D341Med (cell line): ENCODE measurements at places on chromosomes 6 and 20.

DNA sequence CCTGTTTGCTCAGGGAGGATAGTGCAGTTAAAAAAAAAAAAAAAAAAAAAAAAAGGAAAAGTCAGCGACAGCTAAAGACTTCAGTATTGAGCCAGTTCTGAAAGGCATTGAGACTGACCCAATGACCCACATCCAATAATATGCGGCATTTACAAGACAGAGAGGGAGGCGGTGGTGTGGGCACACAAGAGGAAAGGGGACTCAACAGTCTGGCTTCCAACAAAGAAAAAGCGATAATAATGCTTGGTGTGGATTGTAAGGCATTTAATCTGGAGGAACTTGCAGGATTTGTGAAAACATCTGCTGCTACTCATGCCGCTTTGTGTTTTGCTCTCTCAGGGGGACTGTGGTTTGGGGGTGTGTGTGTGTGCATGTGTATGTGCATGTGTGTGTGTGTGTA, 784.3 kb upstream of the CHD6 start:
- DNase-seq = peak; percentile 38

DNA sequence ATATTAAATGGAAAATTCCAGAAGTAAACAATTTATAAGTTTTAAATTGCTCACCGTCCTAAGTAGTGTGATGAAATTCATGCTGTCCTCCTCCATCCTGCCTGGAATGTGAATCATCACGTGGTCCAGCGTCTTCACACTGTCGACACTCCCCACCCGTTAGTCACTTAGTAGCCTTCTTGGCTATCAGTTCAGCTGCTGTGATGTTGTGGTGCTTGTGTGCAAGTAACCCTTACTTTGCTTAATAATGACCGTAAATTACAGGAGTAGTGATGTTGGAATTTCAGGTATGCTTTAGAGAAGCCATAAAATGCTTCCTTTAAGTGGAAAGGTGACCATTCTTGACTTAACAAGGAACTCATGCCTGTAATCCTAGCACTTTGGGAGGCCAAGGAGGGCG, 25.2 kb downstream of the RIOK1 start:
- DNase-seq = no peak

DNA sequence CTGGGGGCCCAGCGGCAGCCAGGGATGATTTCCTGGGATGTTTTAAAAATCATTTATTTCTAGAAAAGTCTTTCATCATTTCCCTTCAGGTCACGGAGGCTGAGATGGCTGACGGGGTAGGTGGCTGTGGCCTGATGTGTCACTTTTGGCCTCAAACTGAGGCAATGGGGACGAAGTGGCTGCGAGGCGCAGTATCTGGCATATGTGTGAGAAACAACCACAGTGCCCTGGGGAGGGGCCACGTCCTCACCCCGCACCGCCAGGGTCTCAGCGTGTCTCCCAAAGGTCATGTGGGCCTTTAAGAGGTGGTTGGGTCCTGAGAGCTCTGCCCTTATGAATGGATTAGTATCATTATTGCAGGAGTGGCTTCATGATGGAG, 120.0 kb downstream of the CEBPB start:
- DNase-seq = no peak

DNA sequence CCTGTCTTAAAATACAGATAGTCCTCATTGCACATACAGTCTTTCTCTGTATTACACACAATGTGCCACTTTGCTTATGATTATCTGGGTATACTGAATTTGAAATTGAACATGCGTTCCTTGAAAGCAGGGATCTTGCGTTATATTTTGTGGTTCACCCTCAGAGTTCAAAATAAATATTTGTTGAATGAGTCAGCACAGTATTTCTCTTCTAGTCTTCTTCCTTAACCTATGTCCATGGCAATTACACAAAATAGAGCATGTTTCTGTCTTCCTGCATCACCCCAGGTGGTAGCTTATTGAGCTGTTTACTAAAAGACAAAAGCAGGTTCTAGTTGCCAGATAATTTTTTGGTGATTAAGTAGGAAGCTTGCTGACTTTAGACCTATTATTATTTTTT, 272.9 kb upstream of the FERMT1 start:
- DNase-seq = no peak

DNA sequence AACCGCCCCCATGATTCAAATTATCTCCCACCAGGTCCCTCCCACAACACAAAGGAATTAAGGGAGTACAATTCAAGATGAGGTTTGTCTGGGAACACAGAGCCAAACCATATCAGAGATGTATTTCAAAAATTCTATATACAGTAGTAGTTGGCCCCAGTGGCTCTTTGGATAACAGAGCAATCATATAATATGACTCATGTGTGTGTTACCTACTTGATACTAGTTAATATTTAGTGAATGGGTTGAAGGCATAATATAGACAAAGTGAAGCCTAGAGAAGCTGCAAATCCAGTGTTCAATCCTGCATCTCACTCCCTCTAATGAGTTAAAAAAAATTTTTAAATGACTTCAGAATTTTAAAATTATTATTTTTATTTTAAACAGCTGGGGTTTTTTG, 43.2 kb downstream of the KAT14 start:
- no peak for DNase-seq
